CD4-positive, alpha-beta T cell treated with Interleukin-4 for 1 hour (primary cell): ENCODE measurements at places on chromosomes 5 and 9.

GRCh38 chr9:119802621-119803020, 433.4 kb upstream of the BRINP1 start:
- DNase-seq = no peak

DNA sequence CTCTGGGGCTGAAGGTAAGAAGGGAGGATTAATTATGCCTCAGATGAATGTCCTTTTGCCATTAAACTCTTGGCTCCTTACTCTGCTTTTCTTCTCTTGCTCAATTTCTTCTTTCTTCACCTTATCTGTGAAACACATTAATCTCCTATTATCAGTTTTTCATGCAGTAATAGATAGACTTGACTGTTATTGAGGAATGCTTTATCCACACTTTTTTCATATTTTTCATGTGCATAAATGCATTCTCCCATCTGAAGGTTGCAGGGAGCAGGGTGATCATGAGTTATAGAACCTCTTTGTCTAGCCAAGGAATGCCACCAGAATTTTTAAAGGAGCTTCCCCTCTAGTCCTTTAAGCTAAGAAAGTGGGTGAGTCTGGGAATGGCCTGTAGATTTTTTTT, 66.4 kb upstream of the CD180 start:
- DNase-seq = no peak

DNA sequence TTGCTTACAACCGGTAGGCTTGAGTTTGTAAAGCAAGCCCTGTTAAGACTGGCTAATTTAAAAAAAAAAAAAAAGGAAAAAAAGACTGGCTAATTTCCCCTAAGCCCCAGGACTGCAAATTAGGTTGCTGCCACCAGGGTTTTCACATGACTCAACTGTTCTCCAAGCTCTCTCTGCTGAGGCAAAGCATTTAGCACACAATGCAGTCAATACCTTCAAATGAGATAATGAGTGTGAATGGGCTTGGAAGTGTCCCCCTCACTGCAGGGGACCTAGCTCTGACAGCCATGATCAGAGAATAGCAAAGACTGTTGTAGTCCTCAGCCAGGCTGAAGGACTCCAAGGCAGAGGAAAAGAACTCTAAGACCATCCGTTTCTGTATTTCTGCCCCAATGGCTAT, 42.8 kb upstream of the ZSWIM6 start:
- no peak for DNase-seq

- DNase-seq = no peak
These were observed 264.0 kb upstream of the ITGA1 start for GRCh38 chr5:52523701-52524100.

GRCh38 chr5:143758015-143758414, 53.9 kb upstream of the HMHB1 start:
- DNase-seq = no peak

DNA sequence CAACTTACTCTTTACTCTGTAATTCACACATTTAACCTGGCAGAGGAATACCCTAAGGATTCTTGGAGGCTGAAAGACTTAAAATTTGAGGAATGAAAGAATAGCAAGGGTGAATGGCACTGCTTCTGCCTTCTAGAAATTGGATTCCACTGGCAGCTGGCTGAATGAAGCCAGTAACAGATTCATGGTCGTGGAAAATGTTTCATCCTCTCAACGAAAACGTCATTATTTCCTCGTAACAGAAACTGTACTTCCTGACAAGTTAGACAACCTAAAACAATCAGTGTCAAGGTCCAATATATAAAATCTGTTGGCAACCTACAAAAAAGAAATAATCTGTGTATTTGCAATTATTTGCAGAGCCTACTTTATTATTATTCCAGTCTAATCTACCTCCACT, 39.7 kb downstream of the BNC2 start:
- DNase-seq = no peak

GRCh38 chr9:138044485-138045383, 167.2 kb downstream of the CACNA1B start:
- no peak for DNase-seq

DNA sequence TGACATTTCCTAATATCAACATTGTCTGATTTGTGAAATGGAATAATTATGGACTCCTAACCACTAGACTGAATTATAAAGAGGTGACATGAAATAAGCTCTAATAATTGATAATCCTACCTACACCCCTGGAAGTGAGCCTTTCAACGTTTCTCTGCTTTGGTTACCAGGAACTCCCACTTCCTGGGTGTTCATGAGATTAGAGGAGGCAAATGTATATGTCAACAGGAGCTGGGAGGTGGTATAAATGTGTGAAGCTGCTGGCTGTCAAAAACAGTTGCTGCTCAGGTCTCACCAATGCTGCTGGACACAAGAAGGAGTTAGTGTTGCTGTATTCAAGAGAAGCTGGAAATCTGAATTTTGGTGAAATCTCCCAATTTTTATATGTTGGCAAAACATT, 96.8 kb downstream of the CAMK4 start:
- DNase-seq = no peak

DNA sequence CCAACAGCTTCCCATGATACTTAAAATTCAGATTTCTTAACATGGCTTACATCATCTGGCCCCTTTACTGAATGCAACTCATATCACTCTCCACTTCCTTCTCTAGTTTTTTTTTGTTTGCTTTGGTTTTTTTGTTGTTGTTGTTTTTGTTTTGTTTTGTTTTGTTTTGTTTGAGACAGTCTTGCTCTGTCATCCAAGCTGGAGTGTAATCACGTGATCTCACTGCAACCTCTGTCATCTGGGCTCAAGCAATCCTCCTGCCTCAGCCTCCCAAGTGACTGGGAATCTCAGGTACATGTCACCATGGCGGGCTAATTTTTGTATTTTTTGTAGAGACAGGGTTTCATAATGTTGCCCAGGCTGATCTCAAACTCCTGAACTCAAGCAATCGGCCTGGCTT, 41.4 kb downstream of the CPLANE1 start:
- no peak for DNase-seq

GRCh38 chr5:39691993-39692392, 267.2 kb upstream of the DAB2 start:
- DNase-seq = no peak

DNA sequence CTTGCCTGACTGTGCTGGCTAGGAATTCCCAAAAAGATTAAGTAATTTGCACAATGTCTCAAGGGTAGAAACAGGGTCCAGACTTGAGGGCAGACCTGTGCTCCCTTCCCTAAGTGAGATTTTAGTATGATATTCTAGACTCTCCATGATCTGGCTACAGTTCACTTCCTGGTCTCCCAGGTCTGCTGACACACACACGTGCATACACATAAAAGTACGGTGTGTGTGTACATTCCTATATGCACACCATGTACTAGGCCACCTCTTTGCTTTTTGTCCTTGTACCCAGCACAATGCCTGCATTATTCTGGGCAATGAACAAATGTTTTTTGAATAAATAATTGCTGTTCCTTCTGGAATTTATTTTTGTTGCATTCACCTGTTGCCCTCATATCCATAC, 83.7 kb downstream of the SH3RF2 start:
- no peak for DNase-seq
